ENCODE measurements at places on chromosomes 5 and 9.

DNA sequence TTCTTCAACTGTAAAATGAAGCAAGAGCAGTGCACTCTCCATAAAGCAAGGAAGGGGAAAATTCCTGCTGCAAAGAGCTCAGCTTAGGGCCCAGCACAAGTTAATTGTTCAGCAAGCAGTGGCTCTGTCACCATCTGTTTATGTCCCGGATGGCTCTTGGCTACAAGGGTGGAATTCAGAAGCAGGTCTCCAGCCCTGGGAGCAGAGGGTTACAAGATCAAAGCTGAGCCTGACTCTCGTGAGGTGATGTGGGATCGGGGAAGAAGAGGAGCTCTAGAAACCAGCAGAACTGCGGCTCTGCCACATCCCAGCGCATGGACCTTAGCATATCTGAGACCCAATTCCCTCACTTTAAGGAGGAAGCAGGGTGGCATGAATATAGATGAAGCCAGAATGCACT, 25.2 kb upstream of the OLFM1 start:
- DNase-seq = no peak

- peak; percentile 56 for DNase-seq
These were observed 263.2 kb downstream of the DMAC1 start for GRCh38 chr9:7536310-7536939.

GRCh38 chr5:38678076-38678475, 121.6 kb upstream of the LIFR start:
- no peak for DNase-seq

GRCh38 chr5:124302533-124302932, 443.9 kb downstream of the ZNF608 start:
- DNase-seq = peak; percentile 75

GRCh38 chr5:107103522-107103921, 567.2 kb downstream of the EFNA5 start:
- no peak for DNase-seq

- DNase-seq = no peak
These were observed 445.5 kb downstream of the MAN2A1 start for GRCh38 chr5:110134963-110135935.

DNA sequence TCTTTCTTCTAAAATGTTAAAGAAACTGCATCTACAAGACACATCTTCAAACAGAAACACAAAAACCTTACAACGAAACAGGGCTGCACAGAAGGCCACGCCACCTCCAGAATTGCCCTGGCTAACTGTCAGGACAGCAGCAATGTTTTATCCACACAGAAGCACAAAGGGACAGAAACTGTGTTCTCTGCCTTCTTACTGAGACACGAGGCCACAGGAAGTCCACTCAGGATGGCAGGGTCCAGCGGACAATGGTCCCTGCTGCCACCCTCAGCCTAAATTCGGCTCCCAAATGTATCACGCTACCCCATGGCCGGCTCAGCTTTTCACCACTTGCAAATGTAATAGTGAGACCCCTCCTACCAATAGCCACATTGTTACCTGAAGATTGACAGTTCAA, 159.8 kb upstream of the PHYKPL start:
- no peak for DNase-seq

DNA sequence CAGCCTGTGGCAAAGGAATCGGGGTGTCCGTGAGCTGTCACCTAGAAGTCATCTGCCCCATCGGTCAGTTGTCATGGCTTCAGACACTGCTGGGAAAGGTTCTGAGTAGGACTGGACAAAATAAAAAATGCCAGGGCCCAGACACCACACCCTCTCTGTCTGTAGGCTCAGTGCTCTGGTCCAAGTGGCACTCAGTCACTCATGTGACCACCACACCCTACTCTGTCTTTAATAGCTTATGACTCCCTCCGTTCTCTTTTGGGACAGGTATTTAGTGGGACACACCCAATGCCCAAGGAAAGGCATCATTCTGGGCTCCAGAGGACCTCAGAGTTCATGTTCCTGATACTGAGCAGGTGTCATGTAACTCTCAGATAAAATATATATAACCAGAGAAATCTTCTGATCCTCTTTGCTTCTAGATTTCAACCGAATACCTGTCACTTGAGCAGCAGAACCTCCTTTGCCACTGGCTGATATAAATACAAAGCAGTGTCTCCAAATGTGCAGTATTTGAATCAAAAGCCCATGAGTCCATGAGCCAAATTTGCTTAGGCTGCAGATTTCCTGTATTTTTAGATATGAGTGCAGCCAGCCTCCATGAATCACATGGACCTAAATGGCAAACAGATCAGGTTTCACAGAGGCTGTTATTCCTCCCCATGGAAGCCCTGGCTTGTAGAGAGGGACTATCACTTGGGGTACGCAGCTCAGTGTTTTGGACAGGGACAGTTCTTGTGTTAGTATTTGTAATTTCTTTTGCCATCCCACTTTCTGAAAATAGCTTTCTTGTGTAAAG, 272.0 kb downstream of the ARHGAP26 start:
- DNase-seq = no peak

DNA sequence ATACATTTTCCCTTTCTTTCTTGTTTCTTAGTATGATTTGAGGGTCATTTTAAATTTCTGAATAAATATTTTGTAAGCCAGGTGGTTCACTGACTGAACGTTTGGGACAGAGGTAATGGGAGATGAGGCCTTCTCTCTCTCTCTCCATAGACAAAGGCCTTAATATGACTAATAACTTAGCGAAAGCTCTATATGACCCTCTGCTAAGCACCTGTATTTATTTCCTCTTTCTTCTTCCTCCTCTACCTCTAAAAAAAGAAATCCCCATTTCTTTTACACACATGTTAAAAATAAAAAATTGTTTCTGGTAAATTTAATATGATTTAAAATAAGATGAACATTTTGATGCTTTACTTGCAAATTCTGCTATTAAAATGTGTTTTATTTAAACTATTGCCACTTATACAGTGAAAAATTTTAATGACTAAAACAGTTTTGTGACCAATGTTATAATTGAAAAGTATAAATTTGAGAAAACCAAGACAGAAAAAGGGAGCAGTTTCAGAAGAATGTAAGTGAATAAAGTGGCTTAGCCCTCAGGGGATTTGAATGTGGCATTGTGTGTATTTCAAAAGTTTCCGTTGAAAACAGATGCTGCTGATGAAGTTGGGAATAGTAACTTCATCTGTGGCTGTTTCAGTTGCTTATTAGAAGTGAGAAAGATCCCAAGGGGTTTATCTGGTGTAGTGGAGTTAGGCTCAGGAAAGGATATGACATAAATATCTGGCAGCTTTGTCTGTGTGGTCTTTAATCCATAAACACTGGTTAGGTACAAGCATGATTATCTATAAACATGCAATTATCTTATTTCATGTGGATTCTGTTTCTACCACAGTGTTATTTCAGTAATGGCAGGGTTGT, 128.6 kb upstream of the GRHPR start:
- peak; percentile 51 for DNase-seq

DNA sequence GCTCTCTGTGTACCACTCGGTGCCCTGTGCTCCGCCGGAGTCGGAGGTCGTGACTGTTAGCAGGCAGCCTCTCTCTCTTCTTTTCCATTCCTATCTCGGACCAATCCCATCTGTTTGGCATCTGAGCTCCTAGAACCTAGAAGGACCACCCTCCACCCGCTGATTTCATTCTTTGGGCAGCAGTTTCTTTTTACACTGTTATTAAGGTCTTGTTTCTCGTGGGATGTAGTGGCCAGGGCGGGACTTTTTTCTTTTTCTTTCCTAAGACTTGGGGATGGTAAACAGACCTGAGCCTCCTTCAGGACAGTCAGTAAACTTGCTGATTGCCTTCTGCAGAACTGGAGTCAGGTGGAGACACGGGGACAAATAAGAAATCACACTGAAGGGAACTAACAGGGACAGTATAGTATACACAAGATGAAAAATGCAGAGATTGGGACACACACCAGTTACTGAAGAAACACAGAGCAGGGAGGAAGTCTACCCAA, 500 bp downstream of the URM1 start:
- no peak for DNase-seq

DNA sequence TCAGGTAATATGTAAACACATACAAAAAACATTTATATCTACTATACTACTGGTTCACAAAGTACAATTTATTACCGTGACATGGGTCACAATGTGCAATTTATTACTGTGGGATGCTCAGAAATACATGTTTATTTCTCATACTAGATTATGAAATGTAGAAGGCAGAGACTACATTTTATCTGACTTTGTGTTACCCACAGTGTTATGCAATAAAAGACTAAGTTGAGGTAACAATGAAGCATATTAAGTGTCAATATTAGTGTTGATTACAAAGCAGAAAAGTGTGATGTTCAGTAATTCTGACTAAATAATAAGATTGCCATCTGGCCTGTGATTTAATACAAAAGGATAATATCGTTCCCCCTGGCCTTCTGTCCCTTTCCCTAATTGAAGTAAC, 42.4 kb downstream of the CPLANE1 start:
- no peak for DNase-seq

DNA sequence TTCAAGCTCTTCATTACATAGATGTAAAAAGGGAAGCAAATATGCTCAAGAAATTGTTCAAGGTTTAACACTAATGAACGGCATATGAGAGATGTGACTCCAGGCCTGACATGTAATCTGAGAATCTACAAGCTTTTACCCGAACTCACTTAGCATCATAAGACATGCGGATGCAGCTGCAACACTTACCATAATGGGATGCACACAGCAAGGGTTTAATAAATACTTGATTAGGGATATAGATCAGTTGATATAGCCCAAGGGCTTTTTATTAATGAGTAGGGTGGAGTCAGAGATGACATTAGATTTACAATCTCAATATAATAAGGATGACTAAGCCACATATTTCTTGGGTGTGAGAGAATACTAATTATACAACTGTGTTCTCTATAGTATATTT, 2215.5 kb downstream of the MAT2B start:
- no peak for DNase-seq

GRCh38 chr9:16824545-16825330, 45.7 kb downstream of the BNC2 start:
- DNase-seq = peak; percentile 67

DNA sequence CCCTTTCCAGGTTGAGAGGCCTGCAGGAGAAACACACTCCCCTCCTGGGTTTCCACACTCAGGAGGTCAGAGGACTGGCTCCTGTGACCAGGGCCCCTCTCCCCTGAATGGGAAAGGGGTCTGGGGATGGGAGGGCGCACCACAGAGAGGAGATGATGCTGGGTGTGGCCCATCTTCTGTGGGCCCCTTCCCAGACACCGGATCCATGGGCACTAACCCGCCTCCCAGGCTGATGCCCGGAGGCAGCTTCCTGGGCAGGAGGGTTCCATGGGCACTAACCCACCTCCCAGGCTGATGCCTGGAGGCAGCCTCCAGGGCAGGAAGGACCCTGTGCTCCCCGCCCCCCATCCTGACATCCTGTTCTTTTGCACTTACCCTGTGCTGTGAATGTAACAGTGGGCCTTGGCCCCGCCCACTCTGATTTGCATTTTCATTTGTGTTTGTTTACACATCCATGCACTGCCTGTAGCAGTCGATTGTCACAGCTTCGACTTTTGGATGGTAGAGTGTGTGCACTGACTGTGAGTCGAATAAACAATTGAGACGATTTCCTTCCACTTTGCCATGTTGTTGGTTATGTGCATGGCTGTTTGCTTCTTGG, 9.3 kb upstream of the DOLPP1 start:
- no peak for DNase-seq

DNA sequence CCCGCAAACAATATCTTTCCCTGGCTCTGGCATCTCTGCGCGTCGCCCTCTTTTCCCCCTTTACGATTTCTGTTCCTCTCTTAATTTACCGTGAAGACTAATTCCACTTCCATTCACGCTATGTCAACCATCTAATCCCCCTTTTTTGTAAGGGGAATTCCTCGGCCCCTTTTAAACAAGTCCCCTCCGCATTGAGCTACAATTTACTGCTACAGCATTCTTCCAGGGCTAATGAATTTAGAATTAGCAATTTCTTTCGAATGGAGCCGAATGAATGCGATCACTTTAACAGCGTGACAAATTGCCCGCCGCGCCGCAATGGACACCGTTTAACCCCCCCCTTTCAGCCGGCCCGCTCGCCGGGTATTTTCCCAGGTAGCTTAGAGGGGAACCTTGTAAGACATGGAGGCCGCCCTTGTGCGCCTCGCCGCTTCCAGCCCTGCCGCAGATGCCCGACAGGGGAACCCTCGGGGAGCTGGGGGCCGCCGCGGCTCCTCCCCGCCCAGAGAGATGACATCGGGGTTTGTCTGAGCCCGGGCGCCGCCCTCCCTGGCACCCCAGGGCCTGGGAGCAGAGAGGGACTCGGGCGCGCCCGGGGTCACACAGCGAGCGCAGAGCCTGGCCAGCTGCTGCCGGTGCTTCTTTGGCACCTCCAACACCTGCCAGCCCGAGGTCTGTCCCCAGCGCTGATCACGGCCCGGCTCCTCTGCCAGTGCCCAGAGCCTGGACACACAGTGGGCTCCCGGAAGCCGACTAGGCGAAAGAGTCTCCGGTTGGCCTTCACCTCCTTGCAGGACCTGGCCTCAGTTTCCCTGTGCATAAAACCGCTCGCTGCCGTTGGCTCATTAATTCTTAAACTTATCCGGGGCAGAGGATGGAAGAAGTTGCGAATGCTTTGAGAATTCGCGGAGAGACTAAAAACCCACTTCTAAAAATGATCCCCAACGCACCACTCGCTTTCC, 1.3 kb downstream of the PRDM12 start:
- DNase-seq = no peak

GRCh38 chr9:32265037-32265436, 119.4 kb upstream of the ACO1 start:
- no peak for DNase-seq

DNA sequence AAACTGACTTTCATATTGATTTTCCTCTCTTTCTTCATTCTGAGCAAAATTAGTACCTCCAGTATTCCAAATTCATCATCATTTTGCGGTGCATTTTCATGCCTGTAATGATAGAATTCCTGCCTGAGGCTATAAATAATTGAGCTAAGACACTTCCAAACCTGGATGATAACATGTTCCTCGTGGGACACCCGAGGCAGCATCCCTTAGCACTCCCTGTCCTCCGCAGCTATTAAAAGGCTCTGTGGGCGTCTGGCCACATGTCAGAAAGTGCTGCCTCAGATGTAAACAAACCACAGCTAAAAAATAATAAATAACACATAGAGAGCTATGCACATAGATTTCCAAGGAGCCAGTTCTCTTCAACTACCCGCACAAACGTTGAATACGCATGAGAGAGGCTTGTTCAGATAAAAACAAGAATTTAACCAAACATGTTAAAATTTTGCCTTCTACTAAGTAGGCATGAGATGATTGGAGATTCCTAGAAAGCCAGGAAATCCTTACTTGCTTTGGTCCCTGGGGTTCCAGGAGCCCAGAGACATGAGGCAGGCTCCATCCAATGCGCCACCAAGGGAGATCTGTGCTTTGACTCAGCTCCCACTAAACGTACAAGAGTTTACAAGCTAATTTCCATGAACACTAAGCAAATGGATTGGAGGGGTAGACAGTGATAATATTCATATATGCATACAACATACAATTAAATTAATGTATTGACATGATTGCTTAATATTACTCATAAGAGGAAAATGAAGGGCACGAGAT, 82.7 kb downstream of the SHC3 start:
- no peak for DNase-seq

GRCh38 chr9:112074250-112075008, 100.7 kb downstream of the SUSD1 start:
- peak; percentile 100 for DNase-seq

DNA sequence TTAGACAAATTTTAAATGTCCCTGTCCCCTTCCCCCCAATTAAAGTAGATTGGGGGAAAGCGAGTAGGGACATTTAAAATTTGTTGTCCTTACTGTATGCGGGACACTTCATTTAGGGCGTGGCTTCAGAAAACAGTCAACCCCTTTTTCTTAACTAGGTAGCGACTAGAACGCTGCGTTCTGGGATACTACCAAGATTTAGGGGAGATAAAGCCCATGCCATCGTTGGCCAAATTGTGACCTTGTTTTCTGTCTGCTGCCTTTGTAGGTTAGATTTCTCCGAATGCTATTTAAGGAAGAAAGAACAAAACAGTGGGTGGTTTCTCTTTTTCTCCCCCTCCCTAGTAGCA, 1.2 kb downstream of the CKS2 start:
- DNase-seq = peak; percentile 51

Measured in mesenchymal stem cell (in vitro differentiated cells and primary cell).